Endothelial cell (in vitro differentiated cells): ENCODE measurements at places on chromosomes 11 and 22. TPM values are rescaled to one million over a fixed set of nuclear protein-coding genes. Genes with fewer than 3 reads are reported as not detected.

EMID1 gene
- total RNA-seq = 25.5 TPM

DNA sequence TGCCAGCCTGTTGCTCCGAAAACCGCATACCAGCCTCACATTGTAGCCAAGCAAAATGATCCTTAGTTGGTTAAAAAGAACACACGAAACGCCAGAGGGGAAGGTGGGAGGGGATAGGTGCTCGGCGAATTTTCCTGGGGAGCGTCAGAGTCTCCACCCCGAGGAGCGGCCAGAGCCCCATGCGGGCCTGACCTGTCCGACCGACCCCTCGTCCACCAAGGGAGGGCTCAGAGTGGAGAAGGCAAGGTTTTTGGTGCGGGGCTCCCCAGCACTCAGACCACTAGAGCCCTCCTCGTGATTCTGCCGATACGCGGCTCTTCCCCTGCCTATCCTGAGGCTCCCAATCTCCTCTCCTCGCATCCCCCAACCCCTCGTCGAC lies 39.6 kb downstream of the DIXDC1 start:
- H3K4me3 ChIP-seq = peak overlapping the region; percentile 71
- no peak overlapping the region for H3K27ac ChIP-seq
- no peaks in the 10 kb centered on the region for H3K36me3 ChIP-seq
- peaks cover 31% of the 10 kb centered on the region for H3K4me1 ChIP-seq
- DNase-seq = no peak

DNA sequence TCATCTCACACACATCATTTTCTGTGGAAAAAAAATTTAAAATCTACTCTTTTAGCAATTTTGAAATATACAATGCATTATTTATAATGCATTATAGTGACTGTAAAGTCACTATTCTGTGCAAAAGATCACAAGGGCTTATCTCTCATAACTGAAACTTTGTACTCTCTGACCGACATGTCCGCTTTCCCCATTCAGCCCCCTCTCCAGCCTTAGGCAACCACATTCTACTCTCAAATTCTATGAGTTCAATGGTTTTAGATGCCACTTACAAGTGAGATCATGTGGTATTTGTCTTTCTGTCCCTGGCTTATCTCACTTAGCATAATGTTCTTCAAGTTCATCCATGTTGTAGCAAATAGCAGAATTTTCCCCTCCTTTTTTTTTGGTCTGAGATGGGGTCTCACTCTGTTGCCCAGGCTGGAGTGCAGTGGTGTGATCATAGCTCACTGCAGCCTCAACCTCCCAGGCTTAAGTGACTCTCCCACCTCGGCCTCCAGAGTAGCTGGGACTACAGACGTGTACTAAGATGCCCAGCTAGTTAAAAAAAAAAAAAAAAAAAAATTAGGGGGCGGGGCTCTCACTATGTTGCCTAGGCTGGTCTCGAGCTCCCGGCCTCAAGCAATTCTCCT lies 44.5 kb downstream of the SYN3 start:
- no peaks in the 10 kb centered on the region for H3K36me3 ChIP-seq
- peaks cover 2% of the 10 kb centered on the region for H3K27me3 ChIP-seq
- no peak for DNase-seq
- H3K4me3 ChIP-seq = no peak overlapping the region

GRCh38 chr11:114148013-114148382 lies 88.5 kb downstream of the ZBTB16 start:
- no peak for DNase-seq
- peaks cover 3% of the 10 kb centered on the region for H3K4me1 ChIP-seq
- no peaks in the 10 kb centered on the region for H3K36me3 ChIP-seq
- no peak overlapping the region for H3K4me3 ChIP-seq
- peaks cover 1% of the 10 kb centered on the region for H3K27me3 ChIP-seq
